ENCODE measurements at places on chromosomes 4 and X.

DNA sequence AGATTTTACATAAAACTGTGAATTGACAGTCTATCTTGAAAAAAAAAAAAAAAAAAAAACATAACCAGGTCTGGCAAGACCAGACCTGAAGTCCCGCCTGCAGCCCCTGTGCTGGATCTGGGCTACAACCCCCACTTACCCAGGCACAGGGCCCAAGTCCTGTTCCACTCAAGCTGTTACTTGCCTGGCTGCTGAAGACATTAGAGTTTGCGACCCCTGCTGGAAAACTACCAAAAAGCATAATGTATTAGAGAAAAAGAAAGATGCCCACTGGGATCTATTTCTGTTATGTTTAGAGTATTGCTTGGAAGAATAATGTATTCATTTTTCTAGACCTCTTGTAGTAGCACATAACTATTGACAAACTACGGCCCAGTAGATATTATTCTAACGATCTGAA lies 4.7 kb downstream of the HS3ST1 start:
- DNase-seq: no peak

DNA sequence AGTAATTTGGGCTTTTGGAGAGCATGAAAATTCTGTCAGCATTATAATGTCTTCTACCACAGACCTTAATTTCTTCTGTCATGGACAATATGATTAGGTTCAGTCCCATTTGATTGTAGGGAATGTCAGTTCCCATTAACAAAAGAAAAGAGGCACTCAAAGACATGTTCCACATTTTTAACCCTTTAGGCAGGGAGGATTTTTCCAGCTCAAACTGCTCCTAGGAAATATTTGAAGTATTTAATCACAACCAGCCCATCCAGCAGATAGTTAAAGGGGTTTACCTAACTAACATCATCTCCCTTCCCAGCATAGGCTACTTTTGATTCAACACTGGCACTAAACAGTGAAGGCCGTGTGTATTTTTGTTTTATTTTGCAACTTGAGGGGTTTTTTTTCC lies 256.0 kb downstream of the DHX15 start:
- DNase-seq: no peak

- no peak for DNase-seq
These were observed 519.7 kb upstream of the ZFP42 start for GRCh38 chr4:187475901-187476300.

DNA sequence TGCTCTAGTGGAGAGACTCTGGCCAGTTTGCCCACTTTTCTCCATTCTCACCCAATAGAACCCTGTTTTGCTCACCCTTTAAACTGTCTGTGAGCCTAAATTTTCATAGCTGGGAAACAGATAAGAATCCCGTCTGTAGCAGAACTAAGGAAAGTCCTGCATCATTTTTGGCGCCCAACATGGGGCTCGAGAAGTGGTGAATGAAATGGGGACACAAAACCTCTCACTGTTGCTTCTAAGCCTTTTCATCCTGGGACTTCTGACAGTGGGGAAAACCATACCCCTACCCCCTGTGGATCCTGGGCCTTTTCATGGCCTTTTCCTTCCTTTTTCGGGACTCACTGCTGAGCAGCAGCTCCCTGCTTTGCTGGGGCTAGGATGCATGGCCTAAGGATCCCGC lies 189.9 kb downstream of the INPP4B start:
- DNase-seq: no peak

DNA sequence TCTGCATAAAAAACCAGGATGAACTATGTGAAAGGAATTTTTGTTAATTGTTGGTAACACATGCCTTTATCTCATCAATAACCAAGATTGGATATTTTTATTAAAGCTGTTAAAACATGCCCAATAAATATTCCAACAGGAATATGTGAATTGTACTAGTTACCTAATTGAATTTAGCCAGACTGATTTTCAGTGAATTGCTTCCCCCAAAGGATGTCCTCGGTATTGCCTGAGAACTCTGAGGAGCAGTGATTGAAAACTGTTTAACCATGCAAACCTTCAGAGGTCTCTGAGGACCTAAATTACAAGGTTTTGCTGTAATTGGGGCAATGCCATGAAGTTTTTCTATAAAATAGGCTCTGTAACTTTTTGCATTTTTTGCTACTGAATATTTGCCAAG lies 66.6 kb downstream of the BLTP1 start:
- no peak for DNase-seq

DNA sequence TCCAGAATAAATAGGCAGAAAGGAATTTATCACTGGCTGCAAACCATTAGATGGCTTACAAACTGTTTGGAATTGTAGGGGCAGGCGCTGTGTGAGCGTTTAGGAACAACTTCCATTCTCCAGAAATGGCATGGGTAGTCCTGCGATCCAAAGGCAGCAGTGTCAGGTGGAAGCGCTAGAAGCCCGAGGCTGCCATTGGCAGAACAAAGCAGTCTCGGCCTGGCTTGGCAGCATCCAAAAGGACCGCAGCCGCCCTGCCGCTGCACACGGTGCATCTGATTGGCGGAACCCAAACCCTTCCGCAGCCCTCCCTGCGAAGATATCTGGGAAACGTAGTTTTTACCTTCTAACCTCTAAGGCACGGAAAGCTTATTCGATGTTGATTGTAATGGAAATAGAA lies 23.6 kb upstream of the YTHDC1 start:
- peak; percentile 23 for DNase-seq

DNA sequence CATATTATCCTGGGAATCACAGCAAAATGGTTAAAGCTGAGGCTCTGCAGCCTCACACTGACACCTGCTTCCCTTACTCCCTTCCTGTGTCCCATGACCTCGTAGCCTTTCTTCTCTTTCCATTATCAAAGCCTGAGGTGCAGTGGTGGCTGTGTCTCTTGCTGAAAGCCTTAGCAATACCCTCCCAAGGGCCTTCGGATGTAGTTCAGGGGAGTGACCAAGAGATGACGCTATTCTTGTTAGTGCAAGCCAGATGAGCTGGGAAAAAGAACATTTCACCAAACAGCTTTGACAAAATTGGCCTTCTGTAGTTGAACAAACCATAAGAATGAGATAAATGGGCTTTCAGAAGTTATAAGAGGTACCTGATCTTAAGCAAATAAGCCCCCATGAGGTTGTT lies 31.6 kb downstream of the SMIM10L2A start:
- DNase-seq: no peak

- no peak for DNase-seq
These were observed 23.5 kb upstream of the CA5B start for GRCh38 chrX:15714529-15714928.

DNA sequence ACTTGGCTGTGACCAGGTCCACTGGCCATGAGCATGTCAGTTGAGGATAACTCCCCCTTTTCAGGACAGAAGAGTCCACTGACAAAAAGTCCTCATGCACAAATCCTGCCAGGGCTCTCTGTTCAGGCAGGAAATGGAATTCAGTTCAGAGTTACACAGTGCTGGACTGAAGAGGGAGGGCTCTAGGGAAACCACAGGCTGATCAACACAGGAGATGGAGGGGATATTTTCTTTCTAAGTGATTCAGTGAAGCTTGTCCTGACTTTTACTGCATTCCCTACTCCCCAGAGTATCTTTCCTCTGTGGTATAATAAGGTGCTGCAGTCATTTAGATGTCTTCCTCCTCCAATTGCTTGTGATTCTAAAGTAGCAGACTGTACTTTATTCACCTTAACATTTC lies 335.5 kb upstream of the IGFBP7 start:
- no peak for DNase-seq

GRCh38 chr4:40086421-40086820 lies 29.8 kb downstream of the N4BP2 start:
- DNase-seq: no peak

GRCh38 chrX:112820364-112821268 lies 20.0 kb downstream of the AMOT start:
- no peak for DNase-seq

DNA sequence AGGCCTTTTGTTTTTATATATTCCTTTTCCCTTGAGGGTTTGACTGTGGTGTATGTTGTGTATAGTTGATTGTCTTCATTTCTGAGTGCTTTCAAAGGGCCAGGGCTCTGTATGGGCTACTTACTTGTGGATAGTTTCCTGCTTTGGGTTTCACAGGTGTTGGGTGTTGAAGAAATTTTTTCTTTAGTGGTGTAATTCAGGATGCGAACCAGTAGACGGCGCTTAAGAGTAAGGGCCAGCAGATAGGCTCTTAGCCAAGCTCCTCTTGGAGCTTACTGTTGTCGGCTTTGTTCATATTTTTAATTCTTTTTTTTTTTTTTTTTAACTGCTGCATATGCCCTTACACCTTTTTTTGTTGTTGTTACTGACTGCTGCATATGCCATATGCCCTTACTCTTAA lies 276.3 kb upstream of the GALNT7 start:
- no peak for DNase-seq

GRCh38 chr4:11898796-11899195 lies 470.1 kb upstream of the HS3ST1 start:
- DNase-seq: no peak

- no peak for DNase-seq
These were observed 796.8 kb downstream of the NLGN4X start for GRCh38 chrX:5431823-5432222.

GRCh38 chr4:141610365-141610764 lies 26.0 kb upstream of the IL15 start:
- no peak for DNase-seq

DNA sequence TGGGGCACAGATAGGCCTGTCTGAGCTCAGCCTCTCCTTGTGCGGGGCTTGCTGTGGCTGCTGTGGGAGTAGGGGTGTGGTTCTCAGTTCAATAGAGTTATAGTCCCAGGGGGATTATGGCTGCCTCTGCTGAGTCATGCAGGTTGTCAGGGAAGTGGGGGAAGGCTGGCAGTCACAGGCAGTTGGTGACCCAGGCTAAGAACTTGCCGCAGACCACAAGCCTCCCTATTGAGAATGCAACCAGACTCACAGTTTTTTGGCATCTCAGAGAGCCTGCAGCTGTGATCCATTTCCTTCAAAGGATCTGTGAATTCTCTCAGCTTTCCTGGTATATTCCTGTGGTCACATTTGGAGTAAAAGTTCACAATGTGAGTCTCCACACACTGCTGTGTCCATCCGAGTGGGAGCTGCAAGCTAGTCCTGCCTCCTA lies 364.9 kb downstream of the ZNF674 start:
- DNase-seq: no peak

- no peak for DNase-seq
These were observed 38.2 kb downstream of the CSN3 start for GRCh38 chr4:70280567-70280966.

DNA sequence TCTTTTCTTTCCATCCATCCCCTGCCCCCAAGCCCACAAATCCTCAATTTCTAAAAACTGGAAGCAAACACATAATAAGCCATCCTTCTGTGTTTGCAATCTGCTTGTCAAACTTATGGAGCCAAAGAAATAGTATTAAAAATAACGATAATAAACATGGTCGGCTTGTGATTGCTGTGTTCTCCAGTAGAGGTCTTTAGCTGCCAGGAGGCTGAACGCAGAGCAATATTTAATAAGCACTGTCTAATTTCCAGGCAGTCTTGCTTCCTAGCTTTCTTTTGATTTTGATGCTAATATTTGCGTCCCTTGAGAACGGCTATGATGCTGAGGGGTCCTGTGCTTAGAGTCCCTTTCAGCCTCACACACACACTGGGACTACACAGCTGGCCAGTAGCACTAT lies 3.2 kb upstream of the HELT start:
- no peak for DNase-seq

DNA sequence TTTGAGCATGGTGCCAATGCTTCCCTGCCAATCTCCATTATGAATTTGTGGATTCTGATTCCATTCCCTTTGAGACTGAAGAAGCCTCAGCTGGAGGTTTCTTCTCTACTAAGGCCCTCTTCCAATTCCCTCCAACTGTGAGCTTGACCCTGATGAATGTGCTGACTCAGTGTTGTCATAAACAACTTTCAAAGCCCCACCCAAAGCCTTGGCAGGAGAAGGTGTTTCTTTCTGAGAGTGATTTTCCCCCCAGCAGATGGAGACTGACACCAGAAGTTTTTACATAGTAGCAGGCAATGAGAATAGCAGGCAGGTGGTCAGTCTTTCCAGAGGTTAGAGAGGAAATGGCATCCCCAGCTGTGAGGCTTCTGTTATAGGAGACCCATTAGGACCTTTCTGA lies 53.1 kb downstream of the OCRL start:
- no peak for DNase-seq

DNA sequence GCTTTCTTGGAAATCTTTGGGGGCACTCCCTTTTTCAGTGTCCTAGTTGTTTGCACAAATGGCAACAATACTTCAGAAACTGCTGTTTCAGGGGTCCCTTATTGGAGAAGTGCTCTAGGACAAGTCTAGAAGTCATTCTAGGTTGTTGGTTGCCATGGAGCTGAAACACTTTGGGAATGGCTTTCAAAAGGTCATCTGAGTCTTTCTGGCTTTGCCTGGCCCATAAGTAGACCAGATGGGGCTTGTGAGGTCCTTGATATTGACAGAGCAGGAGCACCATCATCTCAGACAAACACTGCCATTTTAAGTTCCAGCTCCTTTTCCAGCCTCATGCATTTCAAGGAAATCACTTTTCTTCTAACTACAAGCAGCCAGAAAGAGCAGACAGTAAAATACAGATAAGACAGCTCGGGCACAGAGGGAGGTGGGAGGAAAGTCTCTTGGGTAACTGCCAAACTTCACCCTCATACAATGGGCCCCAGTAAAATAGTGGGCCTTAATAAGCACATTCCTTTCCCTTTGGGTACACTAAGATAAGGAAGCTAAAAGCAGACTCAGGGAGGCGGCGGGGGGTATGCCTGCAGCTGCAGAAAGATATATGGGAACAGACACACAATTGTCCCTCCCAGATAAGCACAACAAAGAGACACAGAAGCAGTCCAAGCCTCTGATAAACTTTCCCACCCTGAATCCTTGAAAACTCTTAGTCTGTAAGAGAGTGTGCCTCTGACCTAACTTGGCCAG lies 8.5 kb upstream of the NXF3 start:
- DNase-seq: no peak

- DNase-seq: no peak
These were observed 18.1 kb downstream of the OFD1 start for GRCh38 chrX:13752646-13753045.

DNA sequence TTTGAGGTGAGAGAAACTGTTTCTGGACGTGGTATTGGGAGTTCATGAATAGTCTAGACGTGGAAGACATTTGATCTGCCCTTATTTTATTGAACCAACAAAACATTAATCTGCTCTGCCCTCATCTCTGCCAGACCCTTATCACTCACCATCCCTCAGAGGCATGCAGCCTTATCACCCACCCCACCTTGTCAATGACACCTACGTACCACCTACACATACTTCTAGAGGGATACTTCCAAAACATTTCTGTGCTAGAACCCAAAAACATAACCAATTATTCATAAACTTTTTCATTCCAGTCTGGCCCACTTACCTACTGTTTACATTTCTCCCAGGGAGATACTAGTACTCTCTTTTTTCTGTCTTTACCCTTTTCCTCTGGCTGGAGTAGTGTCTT lies 105.2 kb downstream of the RS1 start:
- no peak for DNase-seq

- no peak for DNase-seq
These were observed 47.6 kb downstream of the RPS3A start for GRCh38 chr4:151147000-151147399.

GRCh38 chrX:53674581-53674980 lies 11.9 kb downstream of the HUWE1 start:
- DNase-seq: no peak

GRCh38 chr4:149292425-149293007 lies 523.1 kb downstream of the IQCM start:
- DNase-seq: no peak
